Fibroblast of skin of right biceps (primary cell): ENCODE measurements at places on chromosomes 16 and 17.

GRCh38 chr16:62741692-62742091 lies 705.5 kb upstream of the CDH8 start:
- no peak for DNase-seq

DNA sequence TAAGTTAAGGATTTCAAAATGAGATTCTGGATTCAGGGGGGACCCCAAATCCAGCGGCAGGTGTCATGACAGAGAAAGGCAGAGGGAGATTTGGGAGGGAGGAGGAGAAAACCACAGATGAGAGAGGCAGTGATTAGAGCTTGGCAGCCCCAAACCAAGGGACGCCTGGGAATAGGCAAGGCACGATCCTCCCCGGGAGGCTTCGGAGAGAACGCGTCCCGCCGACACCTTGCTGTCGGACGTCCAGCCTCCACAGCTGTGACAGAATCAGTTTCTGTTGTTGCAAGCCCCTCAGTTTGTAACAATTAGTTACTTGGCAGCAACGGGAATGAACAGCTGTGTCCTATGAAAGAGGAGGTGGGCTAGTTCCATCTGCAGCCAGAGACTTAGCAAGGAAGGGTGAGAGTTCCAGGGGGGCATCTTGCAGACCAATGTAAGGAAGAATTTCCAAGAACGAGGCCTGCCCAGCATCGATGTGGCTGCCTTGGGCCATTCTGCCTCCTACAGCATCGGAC lies 110.7 kb upstream of the SDK2 start:
- DNase-seq: no peak

DNA sequence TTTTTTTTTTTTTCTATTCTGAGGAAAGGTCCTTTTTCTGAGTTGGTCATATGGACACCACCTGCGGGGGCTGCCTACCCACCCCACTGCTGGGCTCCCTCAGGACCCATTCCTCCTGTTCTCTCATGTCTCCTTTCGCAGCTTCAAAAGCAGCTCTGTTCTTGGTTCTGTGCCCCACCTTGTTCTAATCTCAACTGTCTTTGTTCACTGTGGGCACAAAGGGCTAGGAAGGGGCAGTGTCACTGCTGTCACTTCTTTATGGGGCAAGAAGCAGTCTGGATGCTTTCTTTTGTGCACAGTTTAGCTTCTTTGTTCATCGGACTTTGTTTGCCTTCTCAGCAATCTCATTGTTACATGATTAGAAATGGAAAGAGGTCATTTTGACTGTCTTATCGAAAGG lies 7.1 kb downstream of the GOSR2 start:
- no peak for DNase-seq

DNA sequence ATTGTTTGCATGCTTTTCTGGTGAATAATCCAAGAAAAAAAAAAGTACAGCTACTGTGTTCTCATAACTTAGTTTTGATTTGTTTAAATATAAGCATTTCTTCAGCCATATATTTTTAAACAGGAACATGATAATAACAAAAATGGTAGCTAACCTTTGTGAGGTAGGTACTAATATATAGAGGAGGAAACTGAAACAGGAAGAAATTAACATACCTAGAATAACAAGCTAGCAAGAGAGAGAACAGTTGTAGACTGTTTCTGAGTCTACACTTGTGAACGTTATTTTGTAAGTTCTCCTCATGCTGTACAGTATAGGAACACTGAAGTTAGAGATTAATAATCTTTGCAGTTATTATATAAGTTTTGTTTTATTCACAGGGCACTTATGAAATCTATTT lies 49.3 kb downstream of the NSRP1 start:
- DNase-seq: no peak

GRCh38 chr17:74649909-74650308 lies 26.4 kb upstream of the CD300E start:
- no peak for DNase-seq

DNA sequence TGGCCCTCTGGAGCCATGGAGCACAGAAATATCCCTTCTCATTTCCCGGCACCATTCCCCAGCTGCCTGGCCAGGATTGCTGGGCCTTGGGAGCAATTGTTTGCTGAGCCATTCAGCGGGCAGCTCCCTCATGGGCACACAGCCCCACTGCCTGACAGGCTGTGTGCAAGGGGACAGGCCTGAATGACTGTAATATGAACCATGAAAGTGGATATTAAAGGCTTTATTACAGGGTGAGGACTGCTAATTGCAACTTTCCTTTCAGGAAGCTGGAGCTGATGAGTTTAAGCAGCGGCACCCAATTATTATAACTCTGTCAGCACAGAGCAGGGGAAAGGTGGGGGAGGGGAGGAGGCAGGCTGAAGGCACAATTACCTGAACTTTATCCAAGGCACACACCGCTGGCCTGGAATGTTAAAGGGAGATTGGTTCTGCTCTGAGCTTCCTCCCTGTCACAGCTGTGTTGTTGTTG lies 159.8 kb upstream of the SDK2 start:
- DNase-seq: no peak

- DNase-seq: no peak
Measured at GRCh38 chr17:82737967-82738877, 2.8 kb downstream of the FN3K start.

- no peak for DNase-seq
Measured at GRCh38 chr16:52874042-52874441, 178.7 kb downstream of the CHD9NB start.
